8988T (cell line): ENCODE measurements at places on chromosomes 2 and 18.
A peak's percentile ranks its signal among the peaks of the same experiment; 100 is the strongest.

DNA sequence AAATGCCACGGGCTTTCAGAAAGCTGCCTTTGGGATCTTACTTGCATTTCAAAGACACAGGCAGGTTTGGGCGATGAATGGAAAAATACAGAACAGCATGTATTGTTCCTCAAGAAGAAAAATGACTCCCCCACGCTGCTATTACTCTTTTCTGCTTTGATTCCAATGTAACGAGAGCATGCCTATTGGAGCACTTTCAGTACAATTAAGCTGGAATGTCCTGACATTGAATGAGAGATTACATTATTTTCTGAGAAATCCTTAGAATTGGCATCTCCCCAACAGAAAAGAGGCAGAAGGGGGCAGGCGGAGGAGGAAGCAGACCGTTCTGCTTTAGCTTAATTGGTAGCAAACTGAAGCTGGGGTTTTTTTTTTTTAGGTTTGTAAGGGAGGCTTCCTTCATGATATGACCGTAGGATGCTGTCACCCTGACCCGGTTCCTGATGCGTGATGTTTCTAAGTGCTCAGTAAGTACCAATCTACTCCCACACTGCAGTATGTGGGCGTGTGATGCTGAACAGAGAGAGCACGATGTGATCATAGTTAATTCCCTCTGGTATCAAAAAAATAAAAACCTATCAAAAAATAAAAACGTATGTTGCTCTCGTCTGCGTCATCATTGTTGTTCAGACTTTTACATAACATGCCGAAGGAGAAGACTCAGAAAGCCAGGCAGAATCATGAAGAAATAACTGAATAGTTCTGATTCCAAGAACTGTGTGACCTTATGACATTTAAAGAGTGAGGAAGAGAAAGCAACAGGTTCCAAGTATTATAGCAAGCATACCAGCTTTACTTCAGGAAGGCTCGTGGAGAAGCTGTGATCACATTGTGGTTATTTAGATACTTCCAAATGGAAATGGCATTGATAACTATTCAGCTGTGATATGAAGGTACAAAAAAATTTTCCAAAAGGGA, 40.5 kb downstream of the LONRF2 start:
- no peak for DNase-seq

- no peak for DNase-seq
Observed at GRCh38 chr18:43192408-43192807, 76.9 kb upstream of the RIT2 start.

DNA sequence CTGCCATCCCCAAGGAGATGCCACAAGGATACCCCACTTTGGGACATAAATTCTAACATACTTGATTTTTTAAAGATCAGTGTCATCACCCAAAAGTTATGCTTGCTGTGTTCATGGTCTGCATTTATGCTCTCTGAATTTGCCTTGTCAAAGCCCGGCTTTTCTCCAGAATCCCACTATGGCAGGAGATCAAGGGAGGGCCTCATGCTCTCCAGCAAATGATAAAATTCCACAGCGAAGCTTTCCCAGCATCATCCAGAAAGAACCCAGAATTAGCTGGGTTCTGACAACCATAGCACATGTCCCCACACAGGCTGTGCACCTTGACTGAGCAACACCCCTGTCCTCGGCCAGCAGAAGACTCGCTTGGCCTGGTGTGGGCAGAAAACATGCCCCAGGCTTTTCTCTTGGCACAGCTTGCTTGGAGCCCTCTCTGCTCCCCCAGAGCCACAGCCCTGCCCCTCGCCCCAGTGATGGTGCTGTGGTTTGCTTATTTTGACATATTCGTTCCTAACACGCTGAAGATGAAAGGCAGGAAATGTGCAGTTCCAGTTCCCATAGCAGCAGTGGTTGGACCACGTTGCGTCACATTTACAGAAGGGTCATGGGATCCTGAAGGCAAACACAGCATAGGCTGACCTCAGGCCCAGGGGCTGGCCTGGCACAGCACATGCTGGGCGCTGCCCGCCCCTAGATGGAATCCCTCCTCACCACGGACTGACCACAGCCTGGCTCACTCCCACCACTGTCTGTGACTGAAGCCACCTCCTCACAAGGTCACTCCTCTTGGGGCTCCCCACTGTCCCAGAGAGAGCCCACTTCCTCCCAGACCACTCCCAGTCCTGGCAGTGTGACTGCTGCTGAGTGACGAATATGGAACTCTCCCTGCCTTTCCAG, 14.1 kb upstream of the CHRNA1 start:
- DNase-seq = no peak

DNA sequence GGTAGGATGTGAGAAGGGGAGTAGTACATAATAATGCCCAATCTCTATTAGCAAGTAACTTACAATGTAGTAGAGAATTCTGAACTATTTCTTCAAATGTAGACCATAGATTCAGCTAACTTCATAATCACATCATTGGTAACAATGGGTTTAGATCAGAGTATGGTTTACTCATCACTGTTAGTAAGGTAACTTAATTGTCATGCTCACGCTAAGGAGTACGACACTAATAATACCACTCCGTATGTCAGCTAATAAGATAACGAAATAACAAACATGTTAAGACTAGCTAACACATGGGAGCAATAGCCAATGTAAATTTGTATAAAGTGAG, 56.4 kb upstream of the CCDC141 start:
- DNase-seq = no peak

- no peak for DNase-seq
Observed at GRCh38 chr18:52582516-52582915, 242.5 kb downstream of the DCC start.

DNA sequence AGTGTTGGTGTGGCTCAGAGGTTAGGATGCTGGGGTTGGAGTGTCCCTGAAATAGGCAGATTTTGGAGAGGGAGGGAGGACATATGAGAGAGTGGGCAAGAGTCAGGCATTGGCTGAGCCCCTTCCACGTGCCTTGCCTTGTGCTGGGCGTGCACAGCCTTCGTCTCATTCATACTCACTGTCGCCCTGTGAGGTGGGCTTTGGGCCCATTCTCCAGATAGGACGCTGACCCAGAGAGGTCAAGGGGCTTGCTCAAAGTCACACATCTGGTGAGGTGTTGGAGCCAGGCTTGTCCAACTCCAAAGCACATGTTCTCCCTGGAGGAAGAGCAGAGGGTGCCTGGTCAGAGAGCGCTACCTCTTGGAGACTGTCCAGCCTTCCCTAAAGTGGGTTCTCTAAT, 166.8 kb downstream of the DYSF start:
- no peak for DNase-seq

GRCh38 chr2:73290049-73290839, 3.1 kb downstream of the EGR4 start:
- no peak for DNase-seq

DNA sequence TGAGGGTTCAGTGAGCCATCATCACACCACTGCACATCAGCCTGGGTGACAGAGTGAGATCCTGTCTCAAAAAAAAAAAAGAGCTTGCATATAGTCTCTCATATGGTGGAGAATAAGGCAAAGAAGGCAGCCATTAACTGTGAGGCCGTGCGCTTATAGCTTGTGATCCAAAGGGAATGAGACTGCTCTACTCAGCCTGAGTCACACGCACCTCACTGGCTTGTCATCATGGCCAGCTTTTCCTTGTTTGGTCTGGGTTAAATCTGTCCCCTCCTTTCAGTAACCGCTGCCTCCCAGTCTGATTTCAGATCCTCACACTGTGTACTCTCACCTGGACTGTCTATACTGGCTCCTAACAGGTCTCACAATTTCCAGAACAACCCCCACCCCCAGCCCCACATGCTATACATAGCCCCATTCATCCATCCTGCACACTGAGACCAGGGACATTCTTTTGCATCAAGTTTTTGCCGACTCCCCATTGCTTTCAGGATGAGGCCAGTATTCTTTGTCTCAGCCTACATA, 35.3 kb upstream of the ANKRD44 start:
- no peak for DNase-seq

DNA sequence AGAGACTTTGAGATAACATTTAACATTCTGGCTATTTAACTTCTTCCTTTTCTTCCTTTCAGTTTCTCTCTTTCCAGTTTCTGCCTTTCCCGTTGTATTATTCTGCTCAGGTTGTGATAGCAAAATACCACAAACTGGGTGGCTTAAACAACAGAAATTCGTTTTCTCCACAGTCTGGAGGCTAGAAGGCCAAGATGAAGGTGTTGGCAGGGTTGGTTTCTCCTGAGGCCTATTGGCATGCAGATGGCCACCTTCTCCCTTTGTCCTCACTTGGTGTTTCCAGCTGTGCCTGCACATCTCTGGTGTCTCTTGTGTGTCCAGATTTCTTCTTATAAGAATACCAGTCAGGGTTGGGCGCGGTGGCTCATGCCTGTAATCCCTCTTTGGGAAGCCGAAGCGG, 34.0 kb downstream of the PHLPP1 start:
- no peak for DNase-seq

GRCh38 chr2:115412501-115412900, 970.1 kb downstream of the DPP10 start:
- DNase-seq = no peak

GRCh38 chr18:70072678-70073077, 125.0 kb upstream of the CD226 start:
- DNase-seq = no peak

GRCh38 chr2:120091436-120091835, 78.6 kb downstream of the EPB41L5 start:
- no peak for DNase-seq

- DNase-seq = no peak
Observed at GRCh38 chr2:220999356-220999755, 572.7 kb downstream of the EPHA4 start.

GRCh38 chr2:10042301-10043161, 819 bp upstream of the KLF11 start:
- DNase-seq = peak; percentile 64

DNA sequence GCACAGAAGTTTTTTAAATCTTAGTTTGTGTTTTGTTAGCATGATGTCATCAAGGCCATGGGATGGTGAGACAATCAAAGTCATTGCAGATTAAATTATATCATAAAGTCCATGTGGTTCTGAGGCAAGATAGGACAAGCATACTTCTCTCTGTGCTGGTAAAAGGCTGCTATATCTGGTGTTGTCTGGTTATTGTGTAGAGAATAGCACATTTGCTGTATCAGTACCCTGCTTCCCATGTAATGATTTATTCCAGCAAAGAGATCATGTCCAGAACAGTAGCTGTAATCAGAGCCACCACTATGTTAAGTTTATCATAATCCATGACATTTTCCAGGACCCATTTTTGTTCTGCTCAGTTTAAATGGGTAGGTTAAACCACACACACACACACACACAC, 123.0 kb downstream of the TTC27 start:
- no peak for DNase-seq

DNA sequence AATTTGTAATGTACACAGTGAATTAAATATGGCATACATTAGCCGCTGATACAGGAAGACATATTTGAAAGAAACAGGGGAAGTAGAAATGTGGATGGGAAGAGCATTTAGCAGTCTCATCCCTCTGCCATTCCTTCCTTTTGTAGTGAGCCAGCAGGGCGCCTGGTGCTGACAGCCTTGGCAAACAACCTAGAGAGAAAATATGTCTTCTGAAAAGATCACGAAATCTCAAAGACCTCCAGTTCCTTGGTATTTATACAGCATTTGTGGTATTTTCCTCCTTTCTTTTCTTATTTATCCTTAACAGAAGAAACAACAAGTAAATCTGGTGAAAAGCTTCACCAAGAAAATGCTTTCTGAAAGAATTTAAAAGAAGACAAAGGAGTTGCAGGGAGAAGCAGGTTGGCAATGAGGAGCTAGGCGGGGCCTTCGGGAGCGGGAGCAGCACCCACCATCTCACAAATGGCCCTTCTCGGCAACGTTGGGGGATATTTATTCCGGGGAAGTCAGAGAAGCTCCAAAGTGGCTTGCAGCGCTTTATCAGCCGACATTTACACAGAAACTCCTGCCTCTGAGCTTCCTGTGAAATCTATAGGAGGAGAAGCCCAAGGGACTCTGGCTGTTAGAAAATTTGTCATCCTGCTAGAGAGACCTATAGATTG, 406.1 kb upstream of the NRP2 start:
- no peak for DNase-seq

- DNase-seq = no peak
Observed at GRCh38 chr18:66111018-66111417, 360.2 kb downstream of the CDH7 start.

- no peak for DNase-seq
Observed at GRCh38 chr18:74967438-74967837, 241.5 kb downstream of the PTGR3 start.

GRCh38 chr2:46336283-46336959, 39.2 kb downstream of the EPAS1 start:
- no peak for DNase-seq

DNA sequence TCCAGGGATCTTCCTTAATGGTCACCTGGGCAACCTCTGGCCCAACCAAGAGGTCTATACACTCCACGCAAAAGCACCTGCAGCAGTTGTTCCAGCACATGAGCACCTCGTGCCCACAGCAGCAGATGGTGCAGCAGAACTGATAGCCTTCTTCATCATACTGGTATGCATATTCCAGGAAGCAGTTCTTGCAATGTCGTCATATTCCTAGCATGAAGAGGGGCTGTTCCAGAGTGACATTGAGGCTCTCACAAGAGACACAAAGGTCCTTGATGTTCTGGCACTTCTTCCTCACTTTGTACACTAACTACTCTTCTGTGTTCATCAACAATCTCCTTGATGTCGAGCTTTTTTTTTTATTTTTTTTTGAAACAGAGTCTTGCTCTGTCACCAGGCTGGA, 386.2 kb downstream of the MEIS1 start:
- DNase-seq = no peak

- no peak for DNase-seq
Observed at GRCh38 chr2:215137741-215138340, 585 bp downstream of the ABCA12 start.

GRCh38 chr2:26801328-26801727, 15.5 kb downstream of the CENPA start:
- DNase-seq = no peak

DNA sequence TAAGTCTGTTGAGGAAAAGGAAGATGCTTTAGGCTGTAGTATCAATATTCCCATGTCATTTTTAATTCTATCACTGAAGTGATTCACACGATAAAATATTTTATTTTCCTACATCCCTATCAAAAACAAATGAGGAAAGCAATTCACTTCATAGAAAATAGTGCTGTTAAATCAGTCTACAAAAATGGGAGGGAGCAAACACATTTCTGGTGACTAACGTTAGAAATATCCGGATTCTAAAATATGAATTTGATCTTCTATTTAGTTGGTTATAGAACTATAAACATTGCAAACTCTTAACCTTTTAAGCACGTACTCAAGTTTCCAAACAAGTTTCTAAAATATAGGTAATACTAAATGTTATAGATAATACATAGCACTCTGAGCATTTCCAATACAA, 20.8 kb downstream of the ATF2 start:
- no peak for DNase-seq
